Activated CD4-positive, alpha-beta T cell treated with anti-CD3 and anti-CD28 coated beads, Interleukin-2, amount 50 U/mL, for 4 hours (primary cell): ENCODE measurements at places on chromosomes 1 and 21.

GRCh38 chr1:228424685-228425660 lies 8.3 kb upstream of the TRIM17 start:
- DNase-seq = no peak

DNA sequence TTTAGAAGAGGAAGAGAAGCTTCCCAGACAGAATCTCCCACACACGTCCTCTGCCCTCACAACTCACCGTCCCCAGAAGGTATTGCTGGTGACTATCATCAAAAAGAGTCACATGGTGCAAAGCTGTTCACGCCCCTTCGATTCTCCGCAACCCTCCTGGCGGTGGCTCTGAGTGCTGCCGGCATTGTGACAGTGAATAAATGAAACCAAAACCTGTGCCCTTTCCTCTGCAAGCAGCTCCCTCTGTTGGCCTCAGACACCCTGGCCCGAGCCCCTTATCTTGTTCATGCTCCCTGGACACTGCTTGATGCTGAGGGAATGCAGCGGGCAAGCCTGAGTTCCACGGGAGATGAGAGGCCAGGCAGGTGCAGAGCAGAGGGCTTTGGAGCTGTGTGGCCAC lies 510.3 kb downstream of the NPHP4 start:
- DNase-seq = peak; percentile 19

GRCh38 chr1:70401974-70402373 lies 9.1 kb upstream of the CTH start:
- DNase-seq = no peak

DNA sequence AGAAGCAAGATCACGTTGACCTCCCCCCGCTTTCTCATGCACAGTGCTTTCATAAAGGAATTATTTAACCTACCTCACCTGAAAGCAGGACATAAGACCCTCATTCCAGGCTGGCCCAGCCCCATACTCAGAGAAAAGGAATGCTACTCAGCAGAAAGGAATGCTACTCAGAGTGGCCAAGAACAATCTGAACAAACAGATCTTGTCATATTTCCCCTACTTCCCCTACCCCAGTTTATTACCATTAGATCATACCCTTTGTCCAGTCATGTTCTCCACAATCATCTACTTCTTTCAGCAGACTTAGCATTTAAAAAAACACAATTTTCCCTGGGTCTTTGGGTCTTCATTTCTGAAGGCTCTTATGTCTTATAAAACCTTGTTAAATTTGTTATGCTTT lies 89.8 kb downstream of the SLC16A1 start:
- no peak for DNase-seq

DNA sequence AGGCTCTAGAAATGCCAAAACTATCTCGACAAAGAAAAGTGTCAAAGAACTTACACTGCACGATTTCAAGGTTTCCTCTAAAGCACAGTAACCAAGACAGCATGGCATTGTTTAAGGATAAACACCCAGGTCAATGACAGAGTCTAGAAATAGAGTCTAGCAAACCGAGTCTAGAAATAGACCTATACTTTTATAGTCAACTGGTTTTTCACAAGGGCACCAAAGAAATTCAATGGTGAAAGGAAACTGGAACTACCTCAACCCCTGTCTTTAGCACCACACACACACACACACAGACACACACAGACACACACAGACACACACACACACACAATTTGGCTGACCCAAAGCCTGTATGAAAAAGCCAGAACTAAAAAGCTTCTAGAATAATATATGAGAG lies 67.1 kb upstream of the PGBD5 start:
- DNase-seq = no peak

DNA sequence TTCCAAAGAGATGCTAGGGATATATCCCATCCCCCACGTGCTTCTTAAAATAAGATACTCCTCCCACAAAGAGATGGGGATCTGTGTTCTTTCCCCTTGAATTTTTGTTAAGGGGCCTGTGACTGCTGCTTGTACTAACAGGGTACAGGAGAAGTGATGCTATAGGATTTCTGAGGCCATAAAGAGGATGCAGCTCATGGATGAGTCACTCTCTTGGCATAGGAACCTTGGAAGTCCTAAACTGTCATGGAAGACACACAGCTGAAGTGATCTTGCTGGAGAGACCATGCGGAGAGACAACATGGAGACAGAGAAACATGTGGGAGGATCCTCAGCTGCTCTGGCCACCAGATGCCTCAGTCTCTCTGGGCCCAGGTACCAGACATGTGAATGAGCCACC lies 157.2 kb downstream of the S1PR1 start:
- DNase-seq = no peak
